ENCODE measurements at places on chromosomes 5 and 9.

DNA sequence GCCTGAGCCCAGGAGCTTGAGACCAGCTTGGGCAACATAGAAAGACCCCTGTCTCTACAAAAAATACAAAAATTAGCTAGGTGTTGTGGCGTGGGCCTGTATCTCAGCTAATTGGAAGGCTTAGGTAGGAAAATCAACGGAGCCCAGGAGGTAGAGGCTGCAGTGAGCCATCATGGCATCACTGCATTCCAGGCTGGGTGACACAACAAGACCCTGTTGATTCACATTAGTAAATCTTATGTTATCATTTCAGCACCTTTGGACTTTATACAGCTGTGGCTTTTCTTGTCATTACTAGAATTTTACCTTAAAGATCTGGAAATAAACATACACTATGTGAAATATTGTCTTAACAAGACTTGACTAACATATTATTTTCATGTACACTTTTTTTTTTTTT lies 185.0 kb downstream of the ZNF608 start:
- no peak for DNase-seq

- DNase-seq = no peak
These were observed 122.6 kb downstream of the SEMA6A start for GRCh38 chr5:116451905-116452450.

- DNase-seq = no peak
These were observed 111.1 kb upstream of the CKMT2 start for GRCh38 chr5:81121836-81122630.

GRCh38 chr5:154396128-154396527 lies 49.7 kb upstream of the SAP30L start:
- DNase-seq = no peak

DNA sequence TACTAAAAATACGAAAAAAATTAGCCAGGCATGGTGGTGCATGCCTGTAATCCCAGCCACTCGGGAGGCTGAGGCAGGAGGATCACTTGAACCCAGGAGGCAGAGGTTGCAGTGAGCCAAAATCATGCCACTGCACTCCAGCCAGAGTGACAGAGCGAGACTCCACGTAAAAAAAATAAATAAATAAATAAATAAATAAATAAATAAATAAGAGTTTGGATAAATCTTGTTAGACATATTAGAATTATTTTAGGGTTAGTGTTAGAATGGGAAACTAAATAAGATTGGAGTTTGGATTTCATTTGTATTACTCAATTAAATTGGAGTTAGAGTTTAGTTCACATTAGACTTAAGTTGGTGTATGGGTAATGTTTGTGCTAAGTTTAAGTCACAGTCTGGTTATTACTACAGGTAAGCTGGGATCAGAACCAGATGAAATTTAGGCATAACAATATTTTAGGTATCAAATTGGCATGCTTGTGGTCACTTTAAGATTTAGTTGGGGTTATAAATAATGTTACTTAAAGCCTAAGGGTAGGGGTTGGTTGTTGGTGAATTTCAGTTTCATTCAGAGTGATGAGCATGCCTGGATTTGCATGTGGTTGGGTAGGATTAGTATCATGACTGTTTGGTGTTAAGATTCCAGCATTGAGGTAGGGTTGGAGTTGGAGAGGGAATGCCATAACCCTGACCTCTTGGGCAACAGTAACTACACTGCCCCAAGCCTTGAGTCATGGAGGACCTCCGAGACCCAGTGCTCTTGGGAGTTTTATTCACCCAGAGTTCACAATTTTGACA lies 3.3 kb downstream of the OR5C1 start:
- DNase-seq = no peak
